Mesendoderm (in vitro differentiated cells): ENCODE measurements at places on chromosomes 12 and 14.

DNA sequence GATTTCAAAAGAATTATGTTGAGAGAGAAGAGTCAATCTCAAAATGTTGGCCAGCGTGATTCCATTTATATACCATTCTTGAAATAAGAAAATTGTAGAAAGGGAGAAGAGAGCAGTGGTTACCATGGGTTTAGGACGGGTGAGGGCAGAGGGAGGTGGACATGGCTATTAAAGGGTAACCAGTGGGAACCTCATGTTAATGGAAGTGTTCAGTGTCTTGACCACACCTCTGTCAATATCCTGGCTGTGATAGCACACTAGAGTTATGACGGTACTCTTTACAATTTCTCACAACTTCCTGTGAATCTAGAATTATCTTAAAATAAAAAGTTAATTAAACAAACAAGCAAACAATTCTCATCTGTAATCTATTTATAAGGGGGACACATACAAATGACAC, 821.2 kb downstream of the VRK1 start:
- DNase-seq, result no peak

DNA sequence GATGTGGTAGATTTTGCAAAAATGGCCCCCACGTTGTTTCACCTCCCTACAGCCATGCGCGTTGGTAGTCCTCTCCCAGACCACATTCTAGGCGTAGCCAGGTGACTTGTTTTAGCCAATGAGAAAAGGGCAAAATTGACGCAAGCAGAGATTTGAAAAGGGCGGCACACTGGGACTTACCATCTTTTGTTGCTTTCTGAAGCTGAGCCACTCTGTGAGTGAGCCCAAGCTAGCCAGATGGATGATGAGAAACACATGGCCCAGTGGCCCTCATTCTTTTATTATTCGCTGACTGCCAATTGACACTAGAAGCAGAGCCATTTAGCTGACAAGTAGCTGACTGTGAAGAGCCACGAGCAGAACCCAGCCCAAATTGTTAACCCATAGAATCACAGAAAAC, 142.0 kb upstream of the GZMB start:
- DNase-seq, result no peak

GRCh38 chr12:15209782-15210181, 11.4 kb downstream of the RERG start:
- no peak for DNase-seq

DNA sequence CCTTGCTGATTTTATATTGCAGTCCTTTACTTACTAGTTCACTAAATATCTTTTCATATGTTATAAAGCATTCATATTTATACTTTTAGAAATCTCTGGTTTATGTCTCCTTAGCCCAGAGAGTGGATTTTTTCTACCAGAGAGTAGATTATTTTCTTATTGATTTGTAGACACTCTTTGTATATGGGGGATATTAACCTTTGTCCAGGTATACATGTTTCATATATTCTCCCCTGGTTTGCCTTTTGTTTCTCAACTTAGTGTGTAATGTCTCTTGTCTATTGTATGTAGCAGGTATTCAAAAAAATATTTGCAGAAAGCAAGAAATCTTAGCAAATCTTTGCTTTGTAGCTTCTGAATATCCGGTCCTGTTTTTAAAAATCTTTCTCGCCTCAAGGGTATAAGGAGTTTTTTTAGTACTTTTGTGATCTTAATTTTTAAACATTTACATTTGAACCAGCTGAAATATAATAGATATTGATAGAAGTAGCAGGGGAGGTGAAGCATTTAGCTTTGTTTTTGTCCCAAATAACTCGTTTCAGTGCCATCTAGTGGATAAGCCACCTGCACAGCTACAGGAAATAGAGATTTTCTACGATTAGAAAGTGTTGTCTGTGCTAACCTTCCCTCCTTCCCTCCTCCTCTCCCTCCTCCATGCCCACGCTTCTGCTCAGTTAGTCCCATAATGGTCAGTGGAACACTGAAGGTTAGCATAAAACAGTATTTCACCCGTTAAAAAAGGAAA, 97.0 kb downstream of the PHETA1 start:
- DNase-seq, result no peak

- DNase-seq, result peak; percentile 86
Observed at GRCh38 chr12:69415471-69416275, 54.5 kb upstream of the FRS2 start.

GRCh38 chr14:72024504-72024903, 92.3 kb downstream of the RGS6 start:
- DNase-seq, result no peak

DNA sequence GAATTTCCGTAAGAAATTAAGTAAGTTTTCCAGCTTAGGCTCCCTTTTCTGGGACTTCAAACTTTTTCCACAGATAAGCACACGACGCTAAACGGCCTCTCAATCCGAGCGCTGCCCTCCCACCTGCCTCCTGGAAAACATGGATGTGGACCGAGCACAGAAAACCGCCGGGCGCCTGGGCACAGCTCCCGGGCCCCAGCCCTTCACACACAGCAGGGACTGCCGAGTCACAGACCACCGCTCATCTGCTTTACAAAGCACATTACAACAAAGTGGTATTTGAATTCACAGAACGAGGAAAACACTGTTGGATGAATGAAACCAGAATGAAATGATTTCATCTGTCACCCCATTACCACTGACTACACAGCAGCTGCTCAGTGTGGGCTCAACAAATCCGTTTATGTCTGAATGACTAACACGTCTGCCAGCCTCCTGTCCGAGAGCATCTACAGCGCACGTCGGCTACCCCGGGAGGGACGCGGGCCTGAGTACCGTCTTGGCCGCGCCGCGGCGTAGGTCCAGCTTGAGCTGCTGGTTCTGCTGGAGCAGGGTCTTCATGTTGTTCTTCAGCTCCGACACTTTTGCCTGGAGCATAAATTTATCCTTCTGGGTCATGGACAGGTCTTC, 13.1 kb upstream of the ANKLE2 start:
- DNase-seq, result no peak
